ENCODE measurements at places on chromosomes 5 and 9.

GRCh38 chr5:89300426-89300970 lies 417.5 kb upstream of the MEF2C start:
- peaks cover 15% of the 10 kb centered on the region for H3K4me1 ChIP-seq
- no peak overlapping the region for H3K4me3 ChIP-seq
- no peak for DNase-seq
- H3K27ac ChIP-seq: no peak overlapping the region

- no peak for DNase-seq
- H3K4me3 ChIP-seq: no peak overlapping the region
- no peaks in the 10 kb centered on the region for H3K36me3 ChIP-seq
These were observed 289.4 kb downstream of the EFNA5 start for GRCh38 chr5:107381189-107381856.

DNA sequence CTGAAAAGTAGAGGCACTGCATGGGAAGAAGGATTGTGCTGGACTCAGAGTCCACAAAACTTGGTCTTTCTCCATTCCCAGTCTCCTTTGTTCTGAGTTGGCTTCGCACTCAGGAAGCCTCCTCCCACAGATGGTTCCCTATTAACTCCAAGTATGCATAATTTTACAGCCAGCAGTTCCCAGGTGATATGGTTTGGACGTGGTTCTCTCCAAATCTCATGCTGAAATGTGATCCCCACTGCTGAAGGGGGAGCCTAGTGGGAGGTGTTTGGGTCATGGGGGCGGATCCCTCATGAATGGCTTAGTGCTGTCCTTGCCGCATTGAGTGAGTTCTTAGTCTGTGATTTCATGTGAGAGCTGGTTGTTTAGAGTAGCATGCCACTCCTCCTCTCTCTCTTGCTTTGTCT lies 86.6 kb downstream of the FEM1C start:
- no peaks in the 10 kb centered on the region for H3K36me3 ChIP-seq
- no peak for DNase-seq
- H3K4me3 ChIP-seq: no peak overlapping the region

GRCh38 chr9:131869348-131869747 lies 129.5 kb upstream of the RAPGEF1 start:
- no peak overlapping the region for H3K4me3 ChIP-seq
- H3K27ac ChIP-seq: no peak overlapping the region
- DNase-seq: no peak

DNA sequence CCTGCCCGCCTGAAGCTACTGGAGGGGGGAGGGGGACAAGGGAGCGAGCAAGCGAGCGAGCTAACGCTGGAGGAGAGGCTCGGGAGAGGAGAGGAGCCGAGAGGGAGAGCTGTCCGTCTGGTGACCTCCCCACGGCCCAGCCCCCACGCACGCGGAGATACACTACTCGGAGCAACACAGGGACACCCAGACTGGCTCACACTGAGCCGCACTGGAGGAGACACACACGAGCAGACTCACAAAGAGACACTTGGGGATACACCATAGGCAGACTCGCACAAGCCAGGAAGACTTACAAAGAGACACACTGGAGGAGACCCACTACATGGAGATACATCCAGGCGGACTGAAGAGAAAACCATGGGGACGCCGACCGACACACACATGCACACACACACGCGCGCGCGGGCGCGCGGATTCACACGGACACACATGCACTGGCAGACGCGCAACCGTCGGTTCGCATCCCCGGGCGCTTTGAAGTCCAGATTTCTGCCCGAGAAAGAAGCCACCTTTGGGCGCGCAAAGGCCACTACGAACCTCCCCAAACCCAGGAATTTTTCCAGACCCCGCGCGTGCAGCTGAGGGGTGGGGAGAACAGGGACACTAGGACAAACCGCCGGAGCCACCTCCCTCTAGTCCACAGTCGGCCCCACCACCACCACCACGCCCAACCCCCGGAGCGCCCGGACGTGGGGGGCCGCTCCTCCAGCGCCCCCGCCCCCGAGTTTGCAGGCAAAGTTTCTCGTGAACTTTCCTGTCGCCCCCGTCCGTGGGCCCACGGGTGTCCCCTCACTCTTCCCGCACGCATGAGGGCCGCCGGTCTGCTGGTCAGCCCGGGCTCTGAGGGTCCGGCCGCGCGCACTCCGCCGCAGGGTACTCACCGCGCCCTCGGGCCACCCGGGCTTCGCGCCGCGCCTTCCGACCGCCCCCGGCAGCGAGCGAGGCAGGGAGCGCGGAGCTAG lies 571 bp downstream of the CNTFR start:
- H3K36me3 ChIP-seq: no peaks in the 10 kb centered on the region
- H3K4me3 ChIP-seq: peak overlapping the region; percentile 68
- no peak overlapping the region for H3K27ac ChIP-seq
- H3K27me3 ChIP-seq: peaks cover 52% of the 10 kb centered on the region
